IMR-90 (cell line): ENCODE measurements at places on chromosomes 13 and 19. TPM values are rescaled to one million over a fixed set of nuclear protein-coding genes. Genes with fewer than 3 reads are reported as not detected.

Gene IGSF23
- under 0.01 TPM in 1 of 2 replicates, not detected in the other for total RNA-seq

Gene CLIP3
- total RNA-seq: 5.0 and 5.4 TPM in 2 replicates

Gene LILRB3
- total RNA-seq: not detected in 2 replicates

Gene ZNF835
- not detected in 2 replicates for total RNA-seq

Gene NR1H2
- 34.7 and 37.8 TPM in 2 replicates for total RNA-seq

Gene RFPL4AL1
- total RNA-seq: not detected in 2 replicates

Gene KLK7
- not detected in 2 replicates for total RNA-seq

GRCh38 chr13:110341445-110342244 is 34.6 kb downstream of the COL4A2 start:
- DNase-seq: peak; percentile 92
- H3K4me3 ChIP-seq: no peak overlapping the region
- peak overlapping the region; percentile 88 for H3K27ac ChIP-seq
- peaks cover 14% of the 10 kb centered on the region for H3K36me3 ChIP-seq
- H3K27me3 ChIP-seq: no peaks in the 10 kb centered on the region

GRCh38 chr19:4208385-4209094 is 20.8 kb upstream of the EBI3 start:
- H3K4me1 ChIP-seq: no peaks in the 10 kb centered on the region
- peak; percentile 43 for DNase-seq
- no peaks in the 10 kb centered on the region for H3K36me3 ChIP-seq
- no peak overlapping the region for H3K27ac ChIP-seq

DNA sequence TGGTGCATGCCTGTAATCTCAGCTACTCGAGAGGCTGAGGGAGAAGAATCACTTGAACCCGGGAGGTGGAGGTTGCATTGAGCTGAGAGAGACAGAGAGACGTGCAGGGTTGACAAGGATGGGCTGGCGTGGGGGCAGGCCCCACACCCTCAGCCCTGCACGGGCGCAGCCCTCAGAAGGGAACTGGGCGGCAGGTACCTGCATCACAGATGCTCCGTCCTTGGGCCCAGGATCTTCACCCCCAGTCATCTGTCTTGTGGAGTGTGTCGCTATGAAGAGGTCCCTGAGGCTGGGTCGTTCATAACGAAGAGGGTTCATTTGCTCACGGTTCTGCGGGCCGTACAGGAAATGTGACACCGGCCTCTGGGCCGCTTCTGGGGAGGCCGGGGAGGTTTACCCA is 20.3 kb downstream of the C2CD4C start:
- H3K4me3 ChIP-seq: no peak overlapping the region
- no peak overlapping the region for H3K27ac ChIP-seq
- H3K27me3 ChIP-seq: peaks cover 16% of the 10 kb centered on the region
- no peaks in the 10 kb centered on the region for H3K36me3 ChIP-seq
- no peaks in the 10 kb centered on the region for H3K4me1 ChIP-seq

DNA sequence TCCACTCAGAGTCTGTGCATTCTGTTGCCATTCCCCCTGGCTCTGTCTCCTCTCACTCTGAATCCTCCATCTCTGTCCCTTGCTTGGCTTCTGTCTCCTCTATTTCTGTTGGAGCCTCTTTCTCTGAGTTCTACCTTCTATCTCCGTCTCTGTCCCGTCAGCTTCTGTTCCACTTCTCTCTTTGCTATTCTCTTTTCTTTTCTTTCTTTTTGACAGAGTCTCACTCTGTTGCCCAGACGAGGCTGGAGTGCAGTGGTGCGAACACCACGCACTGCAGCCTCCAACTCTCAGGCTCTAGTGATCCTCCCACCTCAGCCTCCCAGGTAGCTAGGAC is 33.8 kb upstream of the LRRC4B start:
- DNase-seq: no peak
- no peaks in the 10 kb centered on the region for H3K36me3 ChIP-seq
- no peak overlapping the region for H3K27ac ChIP-seq
- no peak overlapping the region for H3K4me3 ChIP-seq

- H3K36me3 ChIP-seq: no peaks in the 10 kb centered on the region
- H3K27ac ChIP-seq: no peak overlapping the region
- no peaks in the 10 kb centered on the region for H3K27me3 ChIP-seq
- H3K4me3 ChIP-seq: no peak overlapping the region
- H3K4me1 ChIP-seq: no peaks in the 10 kb centered on the region
Measured at GRCh38 chr19:57105976-57106721, 13.6 kb upstream of the USP29 start.

- H3K4me3 ChIP-seq: no peak overlapping the region
- peak; percentile 95 for DNase-seq
- peak overlapping the region; percentile 81 for H3K27ac ChIP-seq
- H3K36me3 ChIP-seq: no peaks in the 10 kb centered on the region
- no peaks in the 10 kb centered on the region for H3K27me3 ChIP-seq
- H3K4me1 ChIP-seq: peaks cover 32% of the 10 kb centered on the region
Measured at GRCh38 chr19:4977299-4978174, 8.6 kb downstream of the KDM4B start.
